ENCODE measurements at places on chromosomes 2 and 18.

GRCh38 chr2:37773371-37774130 lies 102.1 kb upstream of the CDC42EP3 start:
- DNase-seq: no peak

GRCh38 chr2:235458839-235459273 lies 35.0 kb upstream of the AGAP1 start:
- no peak for DNase-seq

- DNase-seq: no peak
These were observed 23.3 kb upstream of the IL1R1 start for GRCh38 chr2:102119255-102119654.

DNA sequence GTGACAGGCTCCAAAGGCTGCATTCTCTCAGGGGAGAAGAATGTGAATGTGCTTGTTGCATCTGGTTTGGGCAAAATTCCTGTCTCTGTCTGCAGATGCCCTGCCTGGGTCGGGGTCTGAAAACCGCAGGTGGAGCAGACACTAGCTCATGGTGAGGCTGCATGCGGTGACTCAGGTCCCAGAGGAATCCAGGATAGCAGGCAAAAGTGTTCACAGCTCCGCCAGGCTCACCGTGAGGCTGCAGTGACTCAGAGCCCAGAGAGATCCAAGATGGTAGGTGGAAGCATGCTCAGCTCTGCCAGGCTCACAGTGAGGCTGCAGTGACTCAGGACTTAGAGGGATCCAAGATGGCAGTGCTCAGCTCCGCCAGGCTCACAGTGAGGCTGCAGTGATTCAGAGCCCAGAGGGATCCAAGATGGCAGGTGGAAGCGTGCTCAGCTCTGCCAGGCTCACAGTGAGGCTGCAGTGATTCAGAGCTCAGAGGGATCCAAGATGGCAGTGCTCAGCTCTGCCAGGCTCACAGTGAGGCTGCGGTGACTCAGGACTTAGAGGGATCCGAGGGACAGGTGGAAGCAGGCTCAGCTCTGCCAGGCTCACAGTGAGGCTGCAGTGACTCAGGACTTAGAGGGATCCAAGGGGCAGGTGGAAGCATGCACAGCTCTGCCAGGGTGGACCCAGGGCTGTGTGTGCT lies 200.5 kb downstream of the ACKR3 start:
- DNase-seq: no peak

DNA sequence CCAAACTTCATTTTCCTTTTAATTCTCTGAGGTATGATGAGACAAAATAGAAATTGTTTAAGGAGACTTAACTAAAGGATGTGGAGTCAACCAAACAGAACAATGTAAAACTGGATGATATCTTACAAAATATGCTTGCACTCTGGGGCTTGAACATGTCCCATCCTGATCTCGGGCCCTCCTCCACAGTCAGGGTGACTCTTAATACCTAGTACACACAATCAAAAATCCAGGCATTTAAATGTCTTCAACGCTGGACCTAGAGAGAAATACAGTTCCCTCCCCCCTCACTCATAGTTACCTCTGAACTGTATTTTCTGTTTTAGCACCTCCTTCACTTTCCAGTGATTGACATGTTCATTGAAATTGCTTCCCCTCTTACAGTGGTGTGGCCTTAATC lies 36.9 kb upstream of the SERPINB2 start:
- DNase-seq: no peak

- no peak for DNase-seq
These were observed 68.4 kb downstream of the LIPG start for GRCh38 chr18:49630246-49630699.

DNA sequence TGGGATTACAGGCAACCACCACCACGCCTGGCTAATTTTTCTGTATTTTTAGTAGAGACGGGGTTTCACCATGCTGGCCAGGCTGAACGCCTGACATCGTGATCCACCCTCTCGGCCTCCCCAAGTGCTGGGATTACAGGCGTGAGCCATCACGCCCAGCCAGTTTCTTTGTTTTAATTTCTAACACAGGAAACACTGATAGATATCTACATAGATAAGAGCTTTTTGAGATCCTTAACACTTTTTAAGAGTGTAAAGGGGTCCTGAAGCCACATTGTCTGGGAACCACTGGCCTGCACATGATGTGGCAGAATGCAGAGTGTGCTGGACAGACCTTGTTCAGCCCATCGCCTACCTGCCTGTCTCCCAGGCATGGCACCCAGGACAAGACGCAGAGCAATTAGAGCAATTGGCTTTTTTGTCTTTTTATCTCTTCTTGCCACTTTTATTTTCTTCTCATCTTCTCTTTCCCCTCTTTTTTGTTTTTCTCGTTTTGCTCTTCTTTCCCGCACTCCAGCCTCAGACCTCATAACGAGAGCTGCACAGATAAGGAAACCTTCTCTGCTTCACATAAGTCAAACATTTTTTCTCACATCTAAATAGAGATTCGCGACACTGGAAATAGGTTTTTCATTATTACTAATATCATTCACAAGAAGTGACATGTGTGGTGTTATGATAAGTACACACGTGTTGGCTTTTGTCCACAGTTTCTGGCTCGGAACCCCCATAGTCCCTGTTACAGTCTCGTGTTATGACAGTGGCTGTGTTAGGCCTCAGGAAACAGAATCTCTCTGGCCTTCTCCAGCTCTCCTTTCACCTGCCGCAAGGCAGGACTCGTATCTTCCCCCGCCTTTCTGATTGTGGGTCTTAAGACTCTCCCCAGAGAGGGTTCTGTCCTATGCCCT lies 25.2 kb upstream of the GPR55 start:
- DNase-seq: no peak

GRCh38 chr18:22243513-22243912 lies 74.1 kb downstream of the GATA6 start:
- DNase-seq: no peak

DNA sequence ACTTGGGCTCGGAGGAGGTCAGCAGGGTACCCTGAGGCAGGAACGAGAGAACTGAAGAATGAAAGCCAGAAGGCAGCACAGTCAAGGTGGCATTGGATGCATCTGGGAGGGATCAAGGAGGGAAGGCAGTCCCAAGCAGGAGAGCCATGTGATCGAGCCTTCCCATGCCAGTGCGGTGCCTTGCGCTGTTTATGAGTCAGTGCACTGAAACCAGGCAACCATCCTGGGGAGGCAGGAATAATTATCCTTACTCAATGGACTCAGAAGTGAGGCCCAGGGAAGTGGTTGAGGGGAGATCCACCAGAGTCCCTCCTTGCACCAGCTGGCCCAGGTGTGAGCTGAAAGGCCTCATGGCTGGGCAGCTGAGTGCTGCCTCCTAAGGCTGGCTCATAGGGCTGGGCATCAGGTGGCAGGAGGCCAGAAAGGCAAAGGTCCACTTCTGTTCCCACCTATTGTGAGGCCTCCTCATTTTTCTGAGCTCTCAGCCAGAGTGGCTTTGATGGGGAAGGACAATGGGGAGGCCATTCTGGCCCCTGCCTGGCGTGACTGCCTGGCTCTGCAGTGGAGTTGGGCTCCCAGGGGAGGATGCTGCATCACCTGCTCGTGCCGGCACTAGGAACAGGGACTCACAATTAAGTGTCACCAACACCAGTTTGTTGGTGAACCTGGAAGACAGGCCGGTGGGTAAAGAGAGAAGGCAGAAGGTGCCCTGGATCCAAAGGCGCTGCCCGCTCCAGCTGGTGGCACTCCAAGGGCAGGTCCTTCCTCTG lies 82.3 kb downstream of the TFCP2L1 start:
- DNase-seq: no peak

GRCh38 chr18:46031741-46032140 lies 40.3 kb downstream of the PSTPIP2 start:
- no peak for DNase-seq
